Neural crest cell (in vitro differentiated cells): ENCODE measurements at places on chromosomes 5 and 9. TPM values are rescaled to one million over a fixed set of nuclear protein-coding genes. Genes with fewer than 3 reads are reported as not detected.

DNA sequence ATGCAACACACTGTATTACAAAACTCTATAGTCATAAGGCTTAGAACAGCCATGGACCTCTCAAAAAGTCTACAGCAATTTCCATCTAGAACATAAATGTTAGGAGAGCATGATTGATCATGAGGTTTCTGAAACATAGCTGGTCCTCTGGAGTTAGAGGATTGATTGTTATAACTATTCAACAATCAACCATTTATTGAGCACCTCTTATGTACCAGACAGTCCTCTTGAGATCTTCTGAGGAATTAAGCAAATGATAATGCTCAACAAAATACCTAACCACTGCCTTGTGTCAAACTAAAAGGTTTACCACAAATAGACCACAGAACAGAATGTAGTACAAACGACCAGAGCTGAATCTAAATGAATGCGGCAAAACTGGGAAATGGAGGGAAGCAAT, 3.4 kb upstream of the AGTPBP1 start:
- no peak for DNase-seq

TMEM252 gene
- not detected in 2 replicates for total RNA-seq

DNA sequence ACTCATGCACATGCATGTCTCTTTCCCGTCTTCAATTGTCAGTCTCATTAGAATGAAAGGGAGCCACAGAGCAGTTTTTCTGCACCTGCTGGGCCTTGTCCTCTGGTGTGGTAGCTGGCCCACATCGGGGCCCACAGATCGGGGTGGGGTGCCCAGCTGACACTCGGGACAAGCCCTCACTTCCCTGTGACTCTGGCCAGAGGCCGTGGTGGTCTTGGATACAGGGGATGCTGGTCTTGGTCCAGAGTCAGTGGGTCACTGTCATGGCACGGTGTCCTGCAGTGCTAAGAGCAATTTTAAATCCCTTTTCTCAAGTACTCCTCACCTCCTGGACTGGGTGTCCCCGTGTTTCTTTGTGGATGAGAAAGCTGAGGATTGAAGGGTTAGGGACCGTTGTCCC, 193.2 kb downstream of the CACNA1B start:
- no peak for DNase-seq

GRCh38 chr5:35171991-35172390, 58.3 kb downstream of the PRLR start:
- no peak for DNase-seq

DNA sequence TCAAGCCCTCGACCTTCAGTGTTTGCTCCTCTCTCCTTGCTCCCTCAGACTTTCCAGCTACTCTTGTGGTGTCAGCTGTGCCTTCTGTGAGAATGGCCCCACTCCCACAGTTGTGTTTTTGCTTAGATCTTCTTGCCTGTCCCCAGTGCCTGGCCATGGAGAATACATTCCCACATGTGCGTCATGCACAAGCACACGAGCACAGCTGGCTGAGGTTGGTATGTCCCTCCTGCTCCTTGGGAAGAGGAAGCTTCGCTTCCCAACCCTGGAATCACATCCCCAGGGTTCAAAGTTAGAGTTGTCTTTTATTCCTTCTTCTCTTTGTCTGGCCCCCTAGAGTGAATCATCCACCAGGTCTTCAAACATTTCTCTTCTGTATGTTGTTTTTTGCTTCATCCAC, 518.6 kb downstream of the CCDC171 start:
- DNase-seq: no peak
